Nephron progenitor cell (in vitro differentiated cells): ENCODE measurements at places on chromosomes 16 and 17.

DNA sequence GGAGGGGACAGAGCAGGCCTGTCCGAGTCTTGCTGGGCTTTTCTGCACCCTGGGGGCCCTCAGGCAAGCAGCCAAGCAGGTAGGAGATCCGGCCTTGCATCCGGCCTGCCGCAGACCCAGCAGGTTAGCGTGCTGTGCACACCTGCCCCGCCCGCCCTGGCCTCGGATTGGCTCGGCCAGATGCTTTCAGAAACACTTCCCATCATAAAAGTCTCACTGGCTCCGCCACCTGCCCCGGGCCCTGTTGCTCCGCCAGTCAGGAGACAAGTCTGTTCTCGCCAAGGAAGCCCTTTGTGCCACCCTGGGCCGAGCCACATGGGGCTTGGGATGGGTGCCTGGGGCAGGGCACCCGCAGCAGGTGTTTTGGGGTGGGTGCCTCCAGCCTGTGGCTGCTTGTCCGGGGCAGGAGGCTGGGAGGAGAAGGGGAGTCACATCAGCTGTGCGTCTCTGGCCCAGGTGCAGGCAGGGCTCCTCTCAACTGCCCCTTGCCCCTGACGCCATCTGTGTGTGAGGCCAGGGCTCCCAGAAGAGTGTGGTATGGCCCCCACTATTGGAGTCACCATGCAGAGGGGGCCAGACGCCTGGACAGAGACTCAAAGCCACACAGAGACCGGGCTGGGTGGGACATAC is 228.2 kb upstream of the GSE1 start:
- H3K27ac ChIP-seq = no peak overlapping the region
- H3K4me3 ChIP-seq = peak overlapping the region; percentile 5
- peaks cover 9% of the 10 kb centered on the region for H3K27me3 ChIP-seq
- DNase-seq = peak; percentile 27

DNA sequence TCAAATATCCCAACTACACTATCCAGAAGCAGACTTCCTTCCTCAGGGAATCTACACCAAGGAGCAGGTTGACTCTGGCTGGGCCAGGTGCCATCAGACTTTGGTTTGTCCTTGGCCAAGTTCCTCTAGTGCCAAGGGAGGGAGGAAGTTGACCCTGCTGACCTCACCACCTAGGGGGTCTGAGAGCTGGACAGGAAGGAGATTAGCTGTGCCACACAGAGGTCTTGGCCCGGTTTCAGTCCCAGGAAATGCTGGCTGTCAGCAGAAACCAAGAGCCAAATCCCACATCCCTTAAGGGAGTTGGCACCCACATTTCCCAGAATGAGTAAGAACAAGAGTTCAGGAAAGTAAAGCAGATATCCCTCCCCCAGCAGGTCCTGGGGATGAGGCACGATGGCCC is 178.2 kb downstream of the SALL1 start:
- H3K4me3 ChIP-seq = no peak overlapping the region
- H3K27me3 ChIP-seq = peaks cover 20% of the 10 kb centered on the region
- no peak overlapping the region for H3K27ac ChIP-seq
- DNase-seq = no peak

DNA sequence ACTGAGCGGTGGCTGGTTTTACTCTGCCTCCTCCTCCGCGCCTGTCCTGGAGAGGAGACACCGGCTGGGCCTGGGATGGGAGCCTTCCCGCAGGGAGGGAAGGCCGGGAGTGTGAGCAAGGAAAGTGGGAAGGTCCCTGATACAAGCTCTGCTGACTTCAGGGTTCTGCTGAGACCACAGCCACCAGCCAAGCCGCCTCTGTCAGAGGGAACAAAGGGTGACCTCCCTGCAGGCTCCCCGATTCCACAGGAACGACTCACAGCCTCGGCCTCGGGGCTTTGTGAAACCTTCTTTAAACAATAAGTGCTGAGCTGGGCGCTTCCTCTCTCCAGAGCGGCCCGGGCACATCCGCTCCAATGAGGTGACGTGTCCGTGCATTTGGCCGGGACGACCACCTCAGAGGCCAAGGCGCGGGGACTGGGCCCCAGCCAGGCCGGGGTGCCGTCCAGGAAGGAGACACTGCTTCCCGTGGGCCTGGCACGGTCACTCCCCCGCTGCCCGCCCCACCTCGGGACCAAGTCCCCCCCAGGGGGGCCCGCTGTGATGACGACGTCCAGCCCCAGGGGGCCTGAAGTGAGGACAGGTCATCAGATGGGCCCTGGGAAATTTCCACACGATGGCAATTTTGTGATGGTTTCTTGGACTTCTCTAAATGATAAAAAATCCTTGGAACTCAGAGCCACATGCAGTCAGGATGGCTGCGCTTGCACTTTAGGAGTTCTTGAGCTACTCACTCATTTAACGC is 11.8 kb upstream of the CIBAR2 start:
- DNase-seq = no peak
- H3K4me1 ChIP-seq = peaks cover 28% of the 10 kb centered on the region
- peaks cover 15% of the 10 kb centered on the region for H3K27me3 ChIP-seq
- no peak overlapping the region for H3K4me3 ChIP-seq

DNA sequence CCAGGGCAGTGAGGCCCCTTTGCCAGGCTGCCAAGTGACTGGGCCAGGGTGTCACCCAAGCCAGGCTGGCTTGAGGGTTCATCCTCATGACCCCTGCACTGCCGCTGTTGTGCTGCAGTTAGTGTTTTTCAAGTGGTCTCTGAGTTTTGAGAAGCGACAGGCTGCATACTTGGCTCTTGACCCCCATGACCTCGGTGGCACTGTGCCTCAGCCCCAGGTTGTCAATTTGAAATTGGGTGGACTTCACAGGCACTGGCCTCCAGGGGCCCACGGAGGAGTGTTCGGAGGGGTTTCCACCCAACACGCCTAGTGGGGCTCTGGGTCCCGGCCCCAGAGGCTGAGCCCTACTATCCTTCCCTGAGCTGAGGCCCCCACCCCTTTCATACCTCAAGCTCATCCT is 42.7 kb downstream of the DHRS7B start:
- no peak overlapping the region for H3K27ac ChIP-seq
- no peaks in the 10 kb centered on the region for H3K4me1 ChIP-seq
- H3K36me3 ChIP-seq = peaks cover 12% of the 10 kb centered on the region
- H3K4me3 ChIP-seq = no peak overlapping the region
- H3K27me3 ChIP-seq = peaks cover under 1% of the 10 kb centered on the region

DNA sequence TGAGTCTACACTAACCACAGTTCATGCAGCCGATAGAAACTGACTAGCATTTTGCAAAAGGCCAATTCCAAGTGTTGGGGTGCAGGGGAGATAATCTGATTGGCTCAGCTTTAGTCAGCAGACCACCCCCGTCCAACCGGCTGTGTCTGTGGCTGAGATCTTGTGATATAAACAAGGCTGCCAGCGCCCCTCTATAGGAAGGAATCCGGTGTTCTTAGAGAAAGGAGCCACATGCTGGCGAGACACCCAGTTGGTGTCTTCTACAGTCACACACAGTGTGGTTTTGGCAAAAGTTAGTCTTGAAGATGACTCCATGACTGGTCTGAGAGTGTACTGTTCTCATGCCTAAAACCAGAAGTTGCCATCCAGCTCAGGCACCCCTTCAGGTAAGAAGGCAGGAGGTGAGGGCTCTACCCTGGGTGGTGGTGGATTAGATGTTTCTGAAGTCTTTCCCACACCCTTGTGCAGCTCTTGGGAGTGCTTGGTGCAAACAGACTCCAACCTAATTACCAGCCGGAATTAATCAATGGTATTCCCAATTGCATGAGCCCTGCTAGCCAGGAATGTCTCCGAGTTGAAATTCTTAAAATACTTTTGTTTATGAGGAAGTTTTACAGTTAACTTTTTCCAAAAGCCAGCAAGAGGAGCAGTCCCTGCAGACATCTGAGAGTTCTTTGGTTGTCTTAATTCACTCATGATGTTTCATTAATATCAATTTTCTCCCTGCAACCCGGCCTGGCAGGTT is 172.3 kb upstream of the IRX6 start:
- DNase-seq = no peak
- no peaks in the 10 kb centered on the region for H3K36me3 ChIP-seq
- H3K27me3 ChIP-seq = peaks cover 35% of the 10 kb centered on the region
- H3K4me1 ChIP-seq = no peaks in the 10 kb centered on the region

- H3K27me3 ChIP-seq = peaks cover 9% of the 10 kb centered on the region
- H3K4me1 ChIP-seq = peaks cover 21% of the 10 kb centered on the region
- no peaks in the 10 kb centered on the region for H3K36me3 ChIP-seq
- no peak overlapping the region for H3K4me3 ChIP-seq
- no peak overlapping the region for H3K27ac ChIP-seq
- DNase-seq = no peak
Observed at GRCh38 chr17:69949973-69950695, 124.9 kb upstream of the KCNJ16 start.

GRCh38 chr16:85716680-85717038 is 27.9 kb upstream of the GINS2 start:
- peaks cover 30% of the 10 kb centered on the region for H3K4me1 ChIP-seq
- no peak overlapping the region for H3K27ac ChIP-seq
- peaks cover 62% of the 10 kb centered on the region for H3K27me3 ChIP-seq
- no peak for DNase-seq
- H3K36me3 ChIP-seq = no peaks in the 10 kb centered on the region
- H3K4me3 ChIP-seq = no peak overlapping the region

- H3K27me3 ChIP-seq = peaks cover 3% of the 10 kb centered on the region
- H3K4me1 ChIP-seq = no peaks in the 10 kb centered on the region
- H3K36me3 ChIP-seq = peaks cover 8% of the 10 kb centered on the region
Observed at GRCh38 chr17:15779119-15779518, 47.0 kb downstream of the TBC1D26 start.

- H3K4me3 ChIP-seq = no peak overlapping the region
- H3K27ac ChIP-seq = no peak overlapping the region
- DNase-seq = no peak
- H3K36me3 ChIP-seq = no peaks in the 10 kb centered on the region
Observed at GRCh38 chr16:57892447-57893096, 78.4 kb downstream of the CNGB1 start.

DNA sequence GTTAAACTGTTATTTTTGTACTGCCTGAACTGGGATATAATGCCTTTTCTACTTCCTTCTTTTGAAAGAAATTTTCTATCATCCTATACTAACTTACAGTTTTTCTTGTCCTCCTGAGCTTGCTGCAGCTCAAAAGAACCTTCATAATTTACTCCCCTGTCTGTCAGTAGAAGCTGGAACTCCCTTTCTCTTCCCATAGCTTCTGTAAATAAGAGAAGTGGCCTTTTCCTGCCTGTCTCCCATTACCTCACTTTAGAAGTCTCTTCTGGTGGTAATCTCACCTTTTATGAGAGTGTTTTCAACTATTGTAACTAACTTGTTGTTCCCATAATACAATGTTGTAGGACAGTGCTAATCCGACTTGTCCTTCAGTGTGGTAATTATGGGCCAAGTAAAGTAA is 246.7 kb upstream of the TBX2 start:
- peak overlapping the region; percentile 18 for H3K4me3 ChIP-seq
- DNase-seq = no peak
- no peaks in the 10 kb centered on the region for H3K27me3 ChIP-seq
- H3K27ac ChIP-seq = peak overlapping the region; percentile 91
- peaks cover 92% of the 10 kb centered on the region for H3K4me1 ChIP-seq

DNA sequence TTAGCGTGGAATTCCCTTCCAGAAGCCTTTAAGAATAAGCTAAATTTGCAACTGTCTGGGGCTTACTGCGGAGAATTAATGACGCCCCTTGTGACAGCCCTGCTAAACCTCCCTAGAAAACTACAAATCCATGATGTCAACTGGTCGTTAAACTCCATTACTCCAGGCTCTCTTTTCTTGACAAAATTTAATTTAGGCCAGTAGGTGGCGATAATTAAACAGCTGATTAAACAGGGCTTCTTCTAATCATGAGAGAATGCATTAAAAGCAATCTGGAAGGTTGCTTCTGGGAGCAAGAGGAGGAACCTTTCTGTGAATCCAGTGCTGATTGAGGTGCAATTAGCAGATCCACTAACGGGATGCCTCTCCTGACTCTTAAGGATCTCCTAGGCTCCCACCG is 8.1 kb upstream of the NLRP1 start:
- no peak for DNase-seq
- no peaks in the 10 kb centered on the region for H3K36me3 ChIP-seq
- H3K4me1 ChIP-seq = peaks cover 1% of the 10 kb centered on the region
- no peak overlapping the region for H3K27ac ChIP-seq
- H3K27me3 ChIP-seq = peaks cover 27% of the 10 kb centered on the region
